ENCODE measurements at places on chromosomes 7 and 10. TPM values are rescaled to one million over a fixed set of nuclear protein-coding genes. Genes with fewer than 3 reads are reported as not detected.

Gene INSYN2A
- total RNA-seq: 0.23 TPM

- DNase-seq: no peak
Measured at GRCh38 chr7:114843102-114843501, 78.8 kb upstream of the MDFIC start.

DNA sequence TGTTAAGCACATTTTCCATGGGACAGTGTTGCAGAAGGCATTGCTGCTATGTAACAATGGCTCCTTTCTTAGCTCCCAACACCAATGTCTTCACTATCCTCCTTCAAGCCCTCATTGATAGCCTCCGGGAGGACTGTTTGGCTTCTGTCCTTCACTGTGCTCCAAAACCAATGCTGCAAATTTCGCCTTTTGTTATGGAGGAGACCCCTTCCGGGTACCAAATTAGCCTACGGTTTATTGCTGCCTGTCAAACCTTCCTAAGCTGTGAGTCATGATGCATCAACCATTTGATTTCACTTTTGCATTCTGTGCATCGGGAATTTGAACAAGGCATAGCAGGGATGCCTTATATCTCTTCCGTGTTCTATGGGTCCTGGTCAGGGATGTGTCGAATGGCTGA, 432.9 kb downstream of the GATA3 start:
- peak; percentile 48 for DNase-seq

Gene PNLIPRP1
- not detected for total RNA-seq

DNA sequence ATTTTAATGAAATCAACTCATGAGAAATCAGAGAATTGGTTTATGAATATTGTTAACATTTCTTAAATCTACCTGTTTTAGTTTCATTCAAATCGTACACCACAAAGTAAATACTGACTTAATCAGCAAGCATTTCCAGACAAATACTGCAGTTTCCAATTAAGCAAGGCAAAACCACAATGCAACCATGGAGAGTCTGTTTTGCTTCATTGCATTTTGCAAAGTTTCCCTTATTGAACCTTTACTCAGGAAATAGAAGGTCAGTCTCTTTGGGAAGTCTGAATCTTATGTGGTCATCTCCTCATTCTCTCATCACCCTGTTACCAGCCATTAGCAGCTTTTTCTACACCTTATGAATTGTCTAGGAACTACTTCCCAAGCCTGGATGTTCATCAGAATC, 400.5 kb downstream of the IPMK start:
- peak; percentile 27 for DNase-seq

DNA sequence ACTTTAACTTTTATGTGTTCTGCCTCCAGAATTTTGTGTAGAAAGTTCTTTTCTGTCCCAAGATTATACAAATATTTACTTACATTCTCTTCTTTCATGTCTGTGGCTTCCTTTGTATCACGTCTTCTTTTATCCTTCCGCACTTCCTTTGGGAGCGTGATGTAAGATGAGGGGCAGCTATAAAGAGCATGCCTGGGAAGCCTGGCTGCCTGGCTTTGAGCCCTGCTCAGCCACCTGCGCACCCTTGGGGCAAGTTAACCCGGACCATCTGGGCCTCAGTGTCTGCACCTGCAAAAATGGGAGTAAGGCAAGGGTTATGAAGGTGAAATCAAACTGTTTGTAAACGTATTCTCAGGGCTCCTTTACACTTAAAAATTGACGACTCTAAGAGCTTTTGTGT, 25.2 kb downstream of the PALD1 start:
- DNase-seq: no peak

GRCh38 chr10:3239920-3240894, 67.6 kb upstream of the PITRM1 start:
- no peak for DNase-seq

GRCh38 chr10:122435212-122435827, 19.1 kb upstream of the ARMS2 start:
- DNase-seq: peak; percentile 28

GRCh38 chr7:108985037-108985436, 415.4 kb downstream of the DNAJB9 start:
- no peak for DNase-seq

Gene ABHD11
- 46.2 TPM for total RNA-seq

DNA sequence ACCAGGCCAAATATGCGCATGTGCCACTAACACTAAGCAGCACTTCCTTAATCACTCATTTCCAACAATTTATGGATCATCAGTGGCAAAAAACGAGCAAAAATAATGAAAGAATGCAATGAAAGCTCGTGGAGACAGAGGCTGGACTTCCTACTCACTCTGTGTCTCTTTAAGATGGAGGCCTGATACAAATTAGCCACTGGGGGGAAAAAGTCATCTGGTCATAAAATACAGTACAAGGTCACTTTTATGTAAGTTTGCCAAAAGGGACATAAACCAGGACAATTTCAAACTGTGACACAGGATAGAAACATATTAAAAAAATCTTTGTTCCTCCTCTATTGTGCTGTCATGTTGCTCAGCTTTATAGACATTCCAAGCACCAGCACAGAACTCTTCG, 101.7 kb downstream of the LMBR1 start:
- DNase-seq: no peak

GRCh38 chr10:87545783-87546182, 41.1 kb downstream of the MINPP1 start:
- no peak for DNase-seq

Gene SEC24C
- total RNA-seq: 116 TPM

DNA sequence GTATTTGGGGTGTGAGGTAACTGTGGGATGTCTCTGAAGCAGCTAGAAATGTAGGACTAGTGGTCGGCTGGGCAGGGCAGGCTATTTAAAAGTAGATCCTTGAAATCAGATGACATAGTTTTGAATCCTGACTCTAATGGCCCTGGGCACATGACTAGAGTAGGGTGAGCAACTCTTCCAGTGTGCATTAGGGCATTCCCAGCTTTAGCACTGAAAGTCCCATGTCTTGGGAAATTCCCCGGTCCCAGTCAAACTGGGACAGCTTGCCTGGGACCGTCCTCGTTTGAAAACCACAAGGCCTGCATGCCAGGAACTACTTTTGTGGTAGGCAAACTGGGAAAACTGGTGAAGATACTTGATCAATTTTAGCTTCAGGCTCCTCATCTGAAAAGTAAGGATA, 255.3 kb downstream of the PTEN start:
- DNase-seq: no peak

DNA sequence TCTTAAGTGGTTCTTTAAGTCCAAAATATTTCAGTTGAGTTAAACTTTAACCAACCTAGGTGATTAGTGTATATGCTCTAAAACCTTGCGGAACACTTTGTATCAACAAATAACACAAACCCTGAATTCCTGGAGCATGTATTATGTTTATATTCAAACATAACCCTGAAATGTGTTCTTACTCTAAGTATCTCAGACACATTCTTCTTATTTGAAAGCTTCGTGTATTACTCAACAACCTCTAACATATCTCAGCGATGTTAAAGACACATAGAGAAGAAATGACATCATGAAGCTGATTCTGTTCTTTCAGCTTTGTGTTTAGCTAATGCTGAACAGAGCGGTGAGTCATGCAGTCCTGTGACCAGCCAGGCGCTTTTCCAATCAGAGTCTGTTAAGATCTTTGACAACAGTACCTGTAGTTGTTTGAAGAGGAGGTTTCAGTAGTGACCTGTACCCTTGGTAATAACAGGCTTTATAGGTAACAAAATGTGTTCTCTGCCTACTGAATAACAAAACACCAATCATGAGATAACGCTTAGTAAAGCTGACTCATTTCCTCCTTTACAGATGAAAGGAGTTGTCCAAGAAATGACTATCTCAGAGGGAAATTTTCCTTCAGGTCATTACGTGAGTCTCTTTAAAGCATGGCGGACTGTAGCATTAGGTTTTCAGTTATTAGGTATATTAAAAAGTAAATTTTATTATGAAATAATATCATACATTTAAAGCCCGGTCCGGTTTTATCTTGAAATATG, 67.3 kb upstream of the KLF6 start:
- DNase-seq: peak; percentile 99

- no peak for DNase-seq
Measured at GRCh38 chr7:136514776-136515175, 353.7 kb upstream of the CHRM2 start.

DNA sequence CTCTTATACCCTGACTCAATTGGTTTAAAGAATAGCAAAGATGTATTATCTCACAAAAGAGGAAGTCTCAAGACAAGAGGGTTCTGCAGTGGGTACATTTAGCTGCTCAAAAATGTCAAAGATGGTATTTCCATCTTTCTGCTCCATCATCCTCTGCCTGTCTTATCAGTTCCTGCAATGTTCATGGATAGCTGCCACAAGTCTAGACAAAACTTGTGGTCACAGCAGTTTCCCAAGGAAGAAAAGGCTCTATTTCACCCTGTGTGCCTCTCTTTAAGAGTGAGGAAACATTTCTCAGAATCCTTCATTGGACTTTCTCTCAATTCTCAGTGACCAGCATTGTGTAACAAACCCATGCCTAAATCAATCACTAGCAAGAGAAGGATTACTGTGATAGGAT, 634.2 kb upstream of the AUTS2 start:
- no peak for DNase-seq

GRCh38 chr7:37408291-37409228, 40.1 kb downstream of the ELMO1 start:
- no peak for DNase-seq

- no peak for DNase-seq
Measured at GRCh38 chr10:77686096-77686495, 48.5 kb upstream of the KCNMA1 start.

- DNase-seq: no peak
Measured at GRCh38 chr7:2172311-2173188, 60.2 kb downstream of the MAD1L1 start.

GRCh38 chr7:26185131-26185843, 15.3 kb downstream of the HNRNPA2B1 start:
- no peak for DNase-seq

DNA sequence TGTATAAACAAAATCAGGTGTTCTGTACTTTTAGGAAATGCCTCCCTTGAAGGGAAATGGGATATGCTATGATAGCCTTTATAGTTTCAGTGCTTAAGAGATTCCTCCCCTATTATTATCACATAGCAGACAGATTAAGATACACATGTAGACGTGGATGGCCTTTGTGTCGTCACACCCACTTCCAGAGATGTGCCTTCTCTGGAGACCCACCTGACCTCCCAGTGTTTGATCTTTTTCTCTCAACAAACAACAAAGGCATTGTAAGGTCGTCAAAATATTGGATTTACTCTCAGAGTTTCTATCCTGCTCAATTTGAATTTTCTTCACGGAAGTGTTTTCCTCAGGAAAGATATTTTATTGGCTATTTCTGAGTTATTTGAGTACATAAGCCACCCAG, 25.7 kb upstream of the C1GALT1 start:
- DNase-seq: no peak

DNA sequence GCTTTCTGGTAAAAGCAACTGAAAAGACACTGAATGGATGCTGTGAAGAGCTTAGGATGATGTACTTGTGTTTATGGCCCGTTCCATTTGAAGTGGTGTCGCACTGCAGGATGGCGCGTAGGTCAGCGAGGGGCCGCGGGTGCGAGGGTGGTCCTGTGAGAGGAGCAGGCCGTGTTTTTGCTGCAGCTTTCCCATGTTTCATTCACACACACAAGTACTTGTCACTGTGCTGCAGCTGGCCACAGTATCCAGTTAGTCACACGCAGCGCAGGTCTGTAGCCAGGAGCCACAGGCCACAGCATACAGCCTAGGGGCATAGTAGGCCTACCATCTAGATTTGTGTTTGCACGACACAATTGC, 23.2 kb downstream of the WIPI2 start:
- DNase-seq: no peak

GRCh38 chr7:87648316-87648715, 20.1 kb downstream of the RUNDC3B start:
- no peak for DNase-seq

GRCh38 chr7:81616951-81617350, 152.9 kb downstream of the HGF start:
- DNase-seq: peak; percentile 85

GRCh38 chr7:37287131-37287855, 161.4 kb downstream of the ELMO1 start:
- no peak for DNase-seq

Gene EVX1
- total RNA-seq: not detected

- peak; percentile 67 for DNase-seq
Measured at GRCh38 chr10:47253651-47254375, 46.2 kb upstream of the GDF10 start.

GRCh38 chr7:71735961-71736556, 604.1 kb downstream of the GALNT17 start:
- DNase-seq: peak; percentile 43

GRCh38 chr7:73831834-73832651, 1.2 kb downstream of the CLDN4 start:
- no peak for DNase-seq

- DNase-seq: peak; percentile 36
Measured at GRCh38 chr7:137961200-137962177, 40.4 kb downstream of the CREB3L2 start.

Gene ECHDC3
- total RNA-seq: 2.1 TPM

Gene CD36
- total RNA-seq: not detected

- DNase-seq: no peak
Measured at GRCh38 chr7:8592167-8592566, 158.8 kb downstream of the NXPH1 start.

DNA sequence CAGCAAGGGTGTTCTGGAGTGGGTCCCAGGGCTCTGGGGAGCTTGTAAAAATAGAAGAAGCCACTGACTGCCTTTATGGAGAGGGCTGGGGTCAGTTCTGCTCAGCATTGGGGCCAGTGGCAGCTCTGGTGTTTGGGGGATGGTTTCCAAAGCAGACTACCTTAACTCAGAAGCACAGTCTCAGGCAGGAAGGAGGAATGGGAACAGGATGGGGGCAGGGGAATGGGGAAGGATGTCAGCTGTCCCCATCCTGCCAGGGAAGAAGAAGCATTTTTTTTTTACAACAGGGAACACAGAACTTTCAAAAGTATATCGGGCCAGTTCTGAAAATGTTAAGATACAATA, 28.8 kb downstream of the TSPAN15 start:
- DNase-seq: no peak
